T-helper 1 cell (primary cell): ENCODE measurements at places on chromosomes 6 and 20.
A peak's percentile ranks its signal among the peaks of the same experiment; 100 is the strongest.

DNA sequence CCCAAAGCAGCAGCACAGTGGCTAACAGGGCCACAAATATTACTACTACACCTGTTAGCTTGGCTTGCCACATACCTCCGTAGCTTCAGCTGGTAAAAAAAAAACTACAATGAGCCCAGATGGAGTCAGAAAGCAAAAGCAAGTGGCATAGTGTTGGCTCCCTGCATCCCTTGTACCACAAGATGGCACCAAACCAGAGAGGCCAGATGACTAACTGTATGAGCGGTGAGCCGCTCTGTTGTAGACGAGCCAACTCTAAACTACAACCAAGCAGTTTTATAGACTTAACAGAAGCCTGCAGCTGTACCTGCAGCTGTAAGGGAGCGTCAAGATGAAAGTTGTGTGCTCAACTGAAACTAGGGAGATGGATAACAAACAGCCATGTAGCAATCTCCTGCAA, 84.5 kb upstream of the MCHR2 start:
- no peak for DNase-seq

DNA sequence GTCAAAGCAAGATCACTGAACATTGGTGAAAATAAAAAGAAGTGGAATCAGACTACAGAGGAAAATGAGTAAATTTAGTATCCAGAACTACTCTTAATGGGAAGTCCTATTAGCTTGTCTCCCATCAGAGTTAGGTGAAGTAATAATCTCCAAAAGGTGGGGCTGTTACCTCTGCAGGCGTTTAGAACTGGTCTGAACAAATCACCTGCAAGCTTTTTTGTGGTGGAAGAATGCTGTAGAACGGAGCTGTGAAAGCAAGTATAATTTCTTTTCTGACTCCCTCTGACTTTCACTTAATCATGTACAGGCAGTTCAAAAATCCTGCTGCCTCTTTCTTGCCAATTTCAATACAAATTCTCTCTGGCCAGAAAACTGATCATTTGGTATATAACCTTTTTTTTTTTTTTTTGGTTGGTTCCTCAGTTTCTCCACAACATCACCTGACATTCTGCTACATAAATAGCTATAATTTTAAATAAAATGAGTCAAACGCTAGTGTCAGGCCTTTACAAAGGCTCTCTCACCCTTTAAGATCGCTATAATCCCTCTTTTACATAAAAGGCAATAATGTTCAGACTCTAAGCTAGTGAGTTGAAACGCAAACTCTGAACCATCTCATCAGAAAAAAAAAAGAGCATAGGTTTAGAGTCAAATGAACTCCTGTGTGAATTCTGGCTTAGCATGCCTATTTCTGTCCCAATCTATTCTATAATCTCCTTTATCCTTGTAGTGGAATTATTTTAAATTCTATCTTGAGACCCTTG, 38.8 kb downstream of the CITED2 start:
- DNase-seq: no peak

DNA sequence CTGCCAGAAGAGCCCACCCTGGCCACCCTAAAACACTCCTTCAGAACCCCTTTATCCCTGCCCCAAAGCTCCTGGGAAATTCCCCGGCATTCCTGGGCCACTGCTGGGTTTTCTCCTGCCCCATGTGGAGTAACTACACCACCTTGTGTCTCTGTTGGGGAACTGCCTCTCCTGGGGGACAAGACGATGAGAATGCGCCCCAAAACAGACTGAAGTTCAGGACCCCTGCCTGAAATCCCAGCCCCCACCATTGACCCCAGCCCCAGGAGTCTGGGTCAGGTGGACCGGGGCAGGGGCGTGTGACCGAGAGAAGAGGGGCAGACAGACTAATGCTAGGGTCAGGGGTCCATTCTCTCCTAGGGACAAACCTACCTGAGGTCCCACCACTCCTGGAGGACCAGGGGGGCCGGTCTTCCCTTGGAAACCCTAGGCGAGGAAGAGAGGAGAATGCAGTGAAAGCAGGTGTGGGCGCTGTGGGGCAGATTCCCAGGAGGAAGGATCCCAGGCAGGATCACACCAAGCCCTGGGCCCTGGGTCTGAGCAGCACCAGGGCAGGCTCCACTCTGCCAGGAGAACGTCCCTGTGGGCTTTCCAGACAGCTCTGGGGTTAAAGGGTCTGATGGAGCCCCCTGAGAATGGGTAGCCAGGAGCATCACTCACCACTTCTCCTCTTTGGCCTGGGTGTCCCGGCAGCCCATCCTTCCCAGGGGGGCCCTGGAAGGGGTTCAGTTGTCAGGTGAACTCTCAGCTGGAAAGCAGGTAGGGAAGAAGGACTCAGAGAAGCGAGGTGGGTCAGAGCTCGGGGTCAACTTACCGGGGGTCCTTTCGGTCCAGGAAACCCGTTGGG, 19.4 kb downstream of the COL11A2 start:
- DNase-seq: no peak

DNA sequence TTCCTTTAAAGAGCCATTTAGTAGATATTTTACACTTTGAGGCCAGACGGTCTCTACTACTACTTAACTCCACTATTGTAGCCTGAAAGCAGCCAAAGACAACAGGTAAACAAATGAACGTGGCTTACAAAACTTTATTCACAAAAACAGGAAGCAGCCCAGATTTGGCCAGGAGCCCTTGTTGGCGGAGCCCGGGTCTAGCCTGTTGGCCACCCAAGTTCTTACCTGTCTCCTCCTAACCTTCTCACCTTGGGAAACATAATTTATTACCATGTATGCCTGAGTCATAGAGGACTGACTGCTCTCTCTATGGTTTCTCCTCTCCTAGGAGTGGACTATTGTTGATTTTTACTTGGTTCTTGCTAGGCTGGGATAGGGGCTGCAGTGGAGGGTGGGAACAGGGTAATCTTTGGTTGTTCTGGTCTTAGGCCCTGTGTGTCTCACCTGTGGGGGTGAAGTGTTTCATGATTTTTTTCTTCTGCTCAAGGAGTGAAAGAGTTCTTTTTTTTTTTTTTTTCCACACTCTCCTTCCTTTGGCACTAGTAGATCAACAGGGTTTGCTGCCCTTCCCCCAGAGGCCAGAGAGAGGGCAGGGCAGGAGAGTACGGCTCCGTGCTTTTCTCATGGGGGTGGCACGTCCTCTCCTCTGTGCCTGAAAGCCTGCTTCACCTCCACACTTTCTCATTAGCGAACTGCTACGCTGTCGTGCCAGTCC, 90.0 kb downstream of the RPP40 start:
- no peak for DNase-seq

- no peak for DNase-seq
Measured at GRCh38 chr20:25571240-25571639, 14.1 kb downstream of the NINL start.

DNA sequence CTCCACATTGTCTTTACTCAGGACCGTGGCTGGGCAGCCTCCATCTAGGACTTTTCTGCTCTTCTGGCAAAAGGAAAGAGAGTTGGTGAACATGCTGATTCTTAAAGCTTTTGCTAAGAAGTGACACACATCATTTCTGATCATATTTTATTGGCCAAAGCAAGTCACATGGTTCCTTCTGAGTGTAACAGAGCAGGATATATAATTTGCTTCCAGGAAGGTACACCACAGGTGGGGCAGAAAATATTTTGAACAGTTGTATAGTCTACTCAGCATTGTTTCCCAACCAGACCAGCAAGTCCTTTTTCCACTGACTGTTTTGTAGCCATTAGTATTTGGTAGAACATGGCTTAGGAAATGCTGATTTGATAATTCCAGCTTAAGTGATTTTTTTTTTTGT, 73.5 kb downstream of the AKAP7 start:
- no peak for DNase-seq

DNA sequence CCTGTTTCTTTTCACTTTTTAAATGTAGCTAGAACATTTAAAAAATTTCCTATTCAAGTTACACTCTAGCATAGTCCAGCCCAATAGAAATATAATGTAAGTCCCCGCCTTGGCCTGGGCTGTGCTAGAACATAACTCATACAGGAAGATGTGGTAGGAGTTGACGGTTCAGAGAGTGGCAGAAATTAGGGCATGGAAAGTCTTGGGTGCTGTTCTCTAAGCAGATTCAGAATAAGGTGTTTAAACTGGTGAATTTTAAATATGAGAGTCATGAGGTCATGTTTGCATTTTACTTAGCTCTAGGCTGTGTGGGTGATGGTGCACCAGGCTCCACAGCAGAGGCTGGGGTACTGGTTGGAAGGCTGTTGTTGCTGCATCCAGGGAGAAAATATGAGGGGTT, 256.5 kb downstream of the FARS2 start:
- peak; percentile 1 for DNase-seq

DNA sequence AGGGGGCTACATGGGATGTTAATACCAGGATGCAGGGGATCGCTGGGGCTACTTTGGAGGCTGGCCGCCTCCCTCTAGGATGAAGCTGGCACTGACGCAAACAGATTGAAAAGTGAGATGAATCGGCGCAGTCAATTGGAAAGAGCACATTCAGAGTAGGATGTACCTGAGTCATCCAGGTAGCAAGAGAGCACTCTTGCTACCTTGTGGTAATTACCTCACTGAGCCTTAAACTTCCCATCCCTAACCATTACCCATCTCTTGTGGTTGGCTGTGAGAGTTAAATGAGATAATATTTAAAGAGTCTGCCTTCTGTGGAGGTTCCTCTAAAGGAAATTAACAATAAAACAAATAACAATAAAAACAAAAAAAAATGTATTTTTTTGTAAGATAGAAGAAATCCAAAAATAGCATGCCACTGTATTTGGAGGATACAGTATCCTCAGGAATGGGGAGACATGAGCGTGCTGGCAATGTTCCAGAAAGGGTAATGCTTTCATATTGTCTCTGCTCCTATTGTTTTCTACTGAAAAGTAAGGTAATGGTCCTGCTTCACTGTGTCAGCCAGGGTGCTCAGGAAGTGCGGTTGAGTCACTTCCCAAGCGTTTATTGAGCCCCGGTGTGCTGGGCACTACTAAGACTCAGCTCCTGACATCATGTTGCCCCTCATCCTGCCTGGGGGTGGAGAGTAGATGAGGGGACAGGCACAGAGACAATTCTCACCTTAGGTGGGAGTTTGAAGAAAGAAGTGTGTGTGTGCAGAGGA, 301.1 kb downstream of the EYA4 start:
- no peak for DNase-seq

DNA sequence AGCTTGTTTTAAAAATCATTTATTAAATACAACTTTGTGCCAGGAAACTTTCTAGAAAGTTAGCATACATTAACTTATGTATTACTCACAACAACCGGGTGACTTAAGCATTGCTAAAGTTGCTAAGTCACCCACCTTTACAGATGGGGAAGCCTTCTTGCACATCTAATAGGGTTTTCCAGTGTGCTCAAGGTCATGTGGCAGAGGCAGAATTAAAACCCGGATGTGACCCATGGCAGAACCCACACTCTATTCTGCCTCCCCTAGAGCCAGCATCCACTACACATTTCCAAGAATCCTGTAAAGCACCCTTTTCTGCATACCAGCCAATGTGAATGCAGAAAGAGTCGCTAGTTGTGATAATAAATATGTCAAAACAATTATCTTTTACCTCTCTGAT, 13.4 kb downstream of the LINC00237 start:
- no peak for DNase-seq

DNA sequence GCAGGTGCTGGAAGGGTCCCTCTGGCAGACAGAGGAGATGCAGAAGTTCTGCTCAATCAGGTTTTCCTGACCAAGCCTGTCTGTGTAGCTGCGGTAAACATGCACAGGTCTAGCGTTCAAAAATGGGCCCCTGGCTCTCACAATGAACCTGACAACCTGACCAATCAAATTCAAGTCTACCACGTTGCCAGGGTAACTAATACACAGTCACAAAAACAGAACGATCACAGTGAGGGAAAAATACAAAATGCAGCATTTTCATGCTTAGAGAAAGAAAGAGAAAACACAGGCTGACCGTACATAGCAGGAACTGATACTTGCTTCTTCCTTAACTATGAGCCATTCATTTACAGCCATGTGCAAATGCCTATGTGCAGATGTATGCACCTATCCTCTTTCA, 353.1 kb upstream of the TSHZ2 start:
- DNase-seq: no peak

- DNase-seq: no peak
Measured at GRCh38 chr6:105967917-105968602, 118.1 kb upstream of the PRDM1 start.

DNA sequence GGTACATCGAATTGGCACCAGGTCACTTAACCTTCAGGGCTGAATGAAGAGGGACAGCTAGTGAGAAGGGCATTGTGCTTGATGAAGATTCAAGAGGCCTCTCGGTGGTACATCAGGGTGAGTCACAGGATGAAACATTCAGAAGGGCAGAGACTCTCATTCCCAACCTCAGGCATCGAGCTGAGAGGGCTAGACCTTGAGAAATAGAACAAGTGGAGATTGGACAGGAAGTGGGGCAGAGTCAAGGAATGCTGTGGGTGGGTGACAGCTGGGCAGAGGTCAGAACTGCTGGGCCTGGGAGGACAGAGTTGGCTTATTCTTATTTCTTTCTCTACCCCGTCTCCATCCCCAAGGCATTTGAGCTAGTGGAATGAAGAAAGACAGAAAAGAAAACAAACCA, 126.0 kb downstream of the SCML4 start:
- DNase-seq: no peak

DNA sequence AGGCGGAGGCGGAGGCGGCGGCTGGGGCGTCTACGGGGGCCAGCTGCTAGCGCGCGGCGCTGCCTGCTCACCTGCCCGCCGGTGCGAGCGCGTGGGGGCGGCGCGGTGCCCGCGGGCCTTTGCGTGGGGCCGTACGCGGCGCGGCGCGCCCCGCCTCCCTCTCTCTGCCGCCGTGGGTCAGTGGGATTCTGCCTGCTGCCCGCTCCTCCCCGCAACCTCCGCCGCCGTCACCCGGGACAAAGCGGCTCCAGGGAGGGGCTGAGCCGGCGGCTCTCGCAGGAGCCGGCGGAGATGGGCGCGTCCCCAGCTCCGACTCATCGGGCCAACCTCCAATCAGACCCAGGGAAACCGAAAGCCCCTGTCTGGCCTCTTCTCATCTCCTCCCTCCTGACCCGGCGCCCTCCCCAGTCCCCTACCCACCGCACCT, at the start of gene RCAN2:
RCAN2 (minus strand) TSS at position 249 of the 427 bp plus-strand sequence.
- peak; percentile 9 for DNase-seq

- DNase-seq: no peak
Measured at GRCh38 chr6:166599205-166599604, 12.7 kb upstream of the RAMACL start.

DNA sequence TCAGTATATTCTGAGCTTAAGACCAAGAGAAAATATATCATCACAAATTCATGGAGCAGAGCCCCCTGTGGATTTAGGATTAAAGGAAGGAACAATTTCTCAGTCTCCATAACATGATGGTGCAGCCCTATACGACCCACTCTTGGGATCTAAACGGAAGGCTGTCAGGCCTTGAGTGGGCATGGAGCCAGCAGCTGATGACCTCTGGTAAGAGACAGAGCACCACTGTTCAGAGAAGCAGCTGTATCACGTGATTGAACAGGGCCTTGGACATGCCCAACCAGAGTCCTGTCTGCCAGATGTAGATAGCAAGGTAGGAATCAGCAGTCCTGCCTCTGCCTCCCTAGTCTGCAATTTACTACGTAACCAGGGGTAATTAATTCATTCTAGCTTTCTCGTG, 259.4 kb upstream of the POU3F2 start:
- no peak for DNase-seq
